ENCODE measurements at places on chromosomes 1 and 21.

GRCh38 chr21:37447288-37447936 is 80.8 kb downstream of the DYRK1A start:
- DNase-seq: no peak

DNA sequence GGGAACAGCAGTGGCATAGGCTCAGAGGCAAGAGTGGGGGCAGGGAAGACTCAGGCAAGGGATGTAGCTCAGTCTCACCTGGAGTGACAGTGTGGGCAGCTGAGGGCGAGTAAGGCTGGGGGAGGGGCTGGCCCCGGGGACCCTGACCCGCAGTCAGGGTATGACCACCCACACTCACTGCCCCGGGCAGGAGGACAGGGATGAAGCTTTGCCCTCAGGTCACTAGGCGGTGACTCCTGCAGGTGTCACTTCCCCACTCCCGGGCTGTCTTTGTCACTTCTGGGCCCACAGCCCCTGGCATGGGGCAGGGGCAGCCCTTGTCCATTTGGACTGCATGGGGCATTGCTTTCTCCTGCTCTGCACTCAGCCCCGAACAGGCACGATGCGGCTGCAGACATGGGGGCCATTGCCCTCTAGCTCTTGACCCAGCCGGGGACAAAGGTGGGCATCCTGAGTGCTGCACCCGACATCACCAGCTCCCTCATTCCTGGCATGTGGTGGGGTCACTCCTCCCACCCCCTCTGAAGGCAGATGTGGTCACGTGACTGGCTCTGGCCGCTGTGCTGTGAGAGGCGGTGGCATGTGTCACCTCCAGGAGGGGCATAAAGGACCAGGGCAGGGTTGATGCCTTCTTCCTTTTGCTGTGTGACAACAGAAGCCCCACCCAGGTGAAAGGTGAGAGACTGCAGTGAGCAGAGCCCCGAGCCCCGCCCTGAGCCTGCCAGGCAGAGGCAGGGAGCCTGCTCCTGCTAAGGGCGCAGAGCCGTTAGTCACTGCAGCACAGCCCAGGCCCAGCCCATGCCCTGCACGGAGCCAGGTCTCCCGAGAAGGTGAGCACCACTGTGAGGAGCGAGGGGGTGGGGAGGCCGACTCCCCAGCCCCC is 66.0 kb downstream of the MATN1 start:
- DNase-seq: no peak

- no peak for DNase-seq
Observed at GRCh38 chr1:36752431-36752830, 269.7 kb upstream of the CSF3R start.

- DNase-seq: no peak
Observed at GRCh38 chr21:45306832-45307571, 19.3 kb upstream of the POFUT2 start.

DNA sequence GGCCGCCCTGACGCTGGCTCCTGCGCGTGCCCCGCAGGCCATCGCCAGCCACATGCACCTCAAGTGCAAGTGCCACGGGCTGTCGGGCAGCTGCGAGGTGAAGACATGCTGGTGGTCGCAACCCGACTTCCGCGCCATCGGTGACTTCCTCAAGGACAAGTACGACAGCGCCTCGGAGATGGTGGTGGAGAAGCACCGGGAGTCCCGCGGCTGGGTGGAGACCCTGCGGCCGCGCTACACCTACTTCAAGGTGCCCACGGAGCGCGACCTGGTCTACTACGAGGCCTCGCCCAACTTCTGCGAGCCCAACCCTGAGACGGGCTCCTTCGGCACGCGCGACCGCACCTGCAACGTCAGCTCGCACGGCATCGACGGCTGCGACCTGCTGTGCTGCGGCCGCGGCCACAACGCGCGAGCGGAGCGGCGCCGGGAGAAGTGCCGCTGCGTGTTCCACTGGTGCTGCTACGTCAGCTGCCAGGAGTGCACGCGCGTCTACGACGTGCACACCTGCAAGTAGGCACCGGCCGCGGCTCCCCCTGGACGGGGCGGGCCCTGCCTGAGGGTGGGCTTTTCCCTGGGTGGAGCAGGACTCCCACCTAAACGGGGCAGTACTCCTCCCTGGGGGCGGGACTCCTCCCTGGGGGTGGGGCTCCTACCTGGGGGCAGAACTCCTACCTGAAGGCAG is 23.4 kb upstream of the ARF1 start:
- DNase-seq: no peak

DNA sequence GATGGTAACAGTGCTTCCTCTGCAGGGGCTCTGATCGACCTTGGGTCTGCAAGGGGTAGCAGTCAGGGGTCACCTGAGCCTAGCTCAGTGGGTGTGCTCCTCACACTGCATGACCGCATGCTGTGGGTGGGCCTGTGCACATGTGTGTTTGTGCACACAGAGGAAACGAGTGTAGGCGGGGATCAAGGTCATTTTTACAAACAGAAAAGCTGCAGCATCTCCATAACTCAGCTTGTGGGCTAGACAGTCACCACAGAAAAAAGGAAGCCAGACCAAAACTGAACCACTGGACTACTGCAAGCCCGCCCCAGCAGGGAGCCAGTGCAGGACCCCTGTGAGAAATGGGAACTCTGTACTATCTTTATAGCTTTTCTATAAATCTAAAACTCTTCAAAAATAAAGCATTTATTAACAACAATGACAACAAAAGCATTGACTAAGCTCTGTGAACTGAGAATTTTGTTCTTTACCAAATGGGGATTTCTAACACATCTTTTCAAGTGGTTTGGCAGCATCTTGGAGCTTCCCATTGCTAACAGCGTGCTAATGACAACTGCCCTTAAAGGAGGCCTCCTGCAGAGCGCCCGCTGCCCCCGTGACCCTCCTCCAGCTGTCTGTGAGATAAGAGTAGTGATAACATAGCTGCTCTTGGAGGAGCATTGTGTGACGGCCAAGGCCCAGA is 19.9 kb upstream of the NEK2 start:
- DNase-seq: no peak

- no peak for DNase-seq
Observed at GRCh38 chr1:48019714-48020315, 22.6 kb upstream of the TRABD2B start.

DNA sequence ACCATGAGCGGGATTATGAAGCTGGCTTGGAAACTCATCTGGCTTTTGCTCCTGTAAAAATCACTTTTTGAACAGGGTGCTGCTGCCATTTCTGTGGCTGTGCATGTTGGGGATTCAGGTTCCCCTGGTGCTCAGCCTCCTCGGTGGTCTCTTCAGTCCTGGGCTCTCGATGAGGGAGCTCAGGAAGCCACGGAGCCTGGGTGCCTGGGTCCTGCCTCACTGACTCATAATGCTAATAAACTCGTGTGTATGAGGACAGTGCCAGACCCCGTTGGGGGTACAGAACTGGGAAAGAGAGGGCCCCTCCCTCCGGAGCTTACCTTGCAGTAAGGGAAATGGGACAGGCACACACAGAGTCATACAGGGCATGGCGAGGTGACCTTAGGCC is 5.8 kb downstream of the COQ8A start:
- DNase-seq: no peak

- no peak for DNase-seq
Observed at GRCh38 chr1:157671895-157672294, 28.7 kb downstream of the FCRL3 start.

GRCh38 chr1:86339014-86339812 is 56.9 kb downstream of the ODF2L start:
- DNase-seq: no peak

DNA sequence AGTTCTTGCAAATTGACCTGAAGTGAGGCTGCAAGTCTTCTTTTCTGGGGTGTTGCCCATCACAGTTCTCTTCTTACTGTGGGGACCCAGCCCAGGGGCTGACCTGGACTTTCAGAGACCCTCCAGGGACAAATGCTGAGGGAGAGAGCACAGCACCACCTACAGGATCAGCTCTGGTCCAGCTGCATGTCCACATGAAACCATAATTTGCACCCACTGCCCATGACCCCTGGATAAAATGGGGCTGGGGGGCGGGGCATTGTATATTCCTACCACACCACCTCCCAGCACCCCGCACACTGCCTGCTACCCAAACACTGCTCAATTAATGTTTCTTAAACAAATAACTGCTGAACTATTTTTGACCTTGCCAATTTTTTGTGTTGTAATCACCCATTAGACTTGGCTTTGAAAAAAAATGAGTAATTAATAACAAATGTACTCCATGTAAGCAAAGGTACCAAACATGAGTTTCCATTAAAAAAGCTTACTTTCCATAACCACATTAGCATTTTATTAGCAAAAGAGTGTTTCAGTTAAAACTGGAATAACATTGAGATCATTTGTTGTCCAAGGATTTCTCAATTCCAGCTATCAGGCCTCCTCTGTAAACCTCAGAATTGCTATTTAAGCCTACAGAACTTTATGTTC is 168.0 kb upstream of the RAB4A start:
- DNase-seq: no peak

GRCh38 chr1:24535021-24535424 is 20.9 kb upstream of the NCMAP start:
- no peak for DNase-seq

- no peak for DNase-seq
Observed at GRCh38 chr21:40687625-40688024, 159.3 kb downstream of the DSCAM start.

- DNase-seq: no peak
Observed at GRCh38 chr1:197567442-197567841, 207.8 kb downstream of the DENND1B start.

GRCh38 chr1:47725511-47725991 is 271.6 kb downstream of the TRABD2B start:
- no peak for DNase-seq

DNA sequence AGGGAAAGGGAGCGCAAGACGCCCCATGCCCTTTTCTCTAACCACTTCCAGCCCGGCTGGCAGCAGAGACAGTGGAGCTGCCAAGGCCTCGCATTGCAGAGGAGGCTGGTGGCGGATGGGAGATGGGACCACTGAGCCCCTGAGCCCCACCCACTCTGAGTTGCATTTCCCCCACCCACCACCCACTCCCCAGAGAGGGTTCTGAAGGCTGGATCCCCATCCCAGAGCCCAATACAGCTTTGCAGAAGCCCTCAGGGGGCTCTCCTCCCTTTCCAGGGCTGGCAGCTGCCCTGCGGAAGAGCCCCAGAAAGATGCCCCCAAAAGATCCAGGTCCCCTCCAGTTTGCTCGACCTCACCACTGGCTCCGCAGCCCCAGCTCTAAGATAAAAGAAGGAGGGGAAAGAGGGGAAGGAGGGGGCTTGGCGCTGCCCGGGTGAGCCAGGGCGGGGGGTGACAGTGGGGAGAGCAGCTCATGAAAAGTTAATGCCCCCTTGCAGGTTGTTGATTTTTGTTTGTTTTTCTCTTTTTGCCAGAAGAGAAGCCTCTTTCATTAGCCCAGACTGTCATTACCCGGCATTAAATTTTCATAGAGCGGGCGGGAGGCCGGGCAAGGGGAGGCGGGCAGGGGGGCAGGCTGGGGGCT is 38.4 kb upstream of the CASZ1 start:
- DNase-seq: no peak

DNA sequence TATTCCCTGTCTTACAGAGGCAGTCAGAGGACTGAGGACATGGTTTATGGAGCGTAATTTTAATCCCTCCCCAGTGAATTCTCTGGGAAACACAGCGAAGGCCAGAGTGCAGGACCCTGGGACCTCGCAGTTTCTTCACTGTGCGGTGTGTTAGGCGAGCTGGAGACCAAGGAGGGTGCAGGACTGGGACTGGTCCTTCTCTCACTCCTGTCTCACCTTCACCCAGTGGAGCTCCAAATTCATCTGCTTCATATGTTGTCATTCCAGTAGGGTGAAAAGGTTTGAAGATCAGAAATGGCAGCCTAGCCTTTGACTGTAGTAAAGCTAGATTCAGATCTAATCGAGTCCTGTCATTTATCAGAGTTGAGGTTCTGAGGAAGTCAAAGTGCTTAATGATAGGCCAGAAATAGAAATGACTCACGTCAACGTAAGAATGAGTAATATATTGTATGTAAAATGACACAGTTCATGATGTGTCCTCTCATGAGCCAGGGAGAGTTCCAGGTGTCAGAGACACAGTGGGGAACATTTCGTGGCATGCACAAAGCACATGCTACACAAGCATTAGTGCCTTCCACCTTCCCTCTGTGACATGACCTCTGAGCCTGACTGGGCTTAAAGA is 647.5 kb downstream of the SMYD3 start:
- DNase-seq: no peak

DNA sequence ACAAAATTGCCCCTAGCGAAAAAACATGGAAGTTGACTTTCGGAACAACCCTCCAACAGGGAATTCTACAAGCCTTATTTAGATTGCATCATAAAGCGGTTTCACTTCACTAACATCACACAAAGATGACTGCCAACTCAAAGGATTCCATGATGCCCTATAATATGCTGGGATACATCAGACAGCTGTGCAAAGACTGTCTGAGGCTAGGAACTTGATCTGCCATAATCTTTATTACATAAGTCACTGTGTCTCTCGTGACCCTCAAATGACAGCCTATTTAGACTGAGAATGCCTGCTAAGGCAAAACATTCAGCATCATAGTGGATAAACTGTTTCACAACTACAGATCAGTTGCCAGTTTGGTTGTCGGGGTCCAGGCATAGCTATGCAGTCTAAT is 23.8 kb downstream of the FH start:
- no peak for DNase-seq

GRCh38 chr1:43284065-43284464 is 1.3 kb downstream of the C1orf210 start:
- no peak for DNase-seq

DNA sequence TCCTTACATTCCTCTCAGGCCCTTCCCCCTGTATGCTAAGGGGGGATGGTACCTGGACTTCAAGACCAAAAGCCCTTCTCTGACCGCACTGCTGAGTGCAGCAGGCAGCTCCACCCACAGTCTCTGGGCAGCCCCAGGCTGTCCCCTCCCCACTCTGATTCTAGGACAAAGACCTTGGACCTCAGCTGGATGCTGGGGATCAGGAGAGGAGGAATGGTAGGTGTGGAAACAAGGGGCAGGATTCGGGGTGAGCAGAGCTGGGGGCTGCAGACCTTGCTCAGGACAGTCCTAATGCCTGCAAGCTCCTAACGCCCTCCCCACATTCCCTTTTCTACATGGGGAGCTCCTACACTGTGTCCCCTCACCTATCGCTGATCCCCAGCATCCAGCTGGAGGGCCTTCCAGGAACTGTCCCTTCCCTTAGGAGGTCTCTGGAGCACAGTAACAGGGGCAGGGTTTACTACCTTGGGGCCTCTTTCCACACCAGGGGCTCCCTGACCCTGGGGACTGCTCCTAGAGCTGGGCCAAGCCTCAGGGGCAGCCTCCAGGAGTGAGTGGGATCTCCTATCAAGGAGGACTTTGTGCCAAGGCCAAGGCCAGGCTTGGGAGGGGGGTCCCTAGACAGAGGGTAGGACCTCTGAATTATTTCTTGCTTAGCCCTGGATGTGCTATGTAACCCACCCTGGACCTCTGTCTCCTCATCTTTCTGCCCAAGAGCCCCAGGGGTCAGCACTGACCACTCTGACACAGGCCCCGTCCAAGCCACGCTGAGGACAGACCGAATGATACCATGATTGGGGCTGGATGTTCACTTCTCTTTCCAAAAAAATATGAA is 5.6 kb downstream of the CLDN19 start:
- DNase-seq: no peak

GRCh38 chr1:2019172-2019543 is at the start of gene GABRD:
Gene GABRD, plus strand, starts transcription at chr1:2019345. Its CDS starts 79 bp downstream, at chr1:2019424.
- DNase-seq: no peak

GRCh38 chr1:192610112-192610889 is 25.6 kb upstream of the RGS13 start:
- DNase-seq: no peak

- no peak for DNase-seq
Observed at GRCh38 chr1:203797948-203798655, 2.7 kb downstream of the ZBED6 start.

All from neuronal stem cell (in vitro differentiated cells).